Stimulated activated effector memory CD8-positive, alpha-beta T cell treated with anti-CD3 and anti-CD28 coated beads, Interleukin-12 subunit alpha, Interleukin-12 subunit beta, amount 100 ng/mL, for 72 hours (primary cell): ENCODE measurements at places on chromosomes 2 and 18.

- DNase-seq: no peak
Observed at GRCh38 chr18:9095297-9096006, 7.0 kb upstream of the NDUFV2 start.

GRCh38 chr18:49843131-49843530 lies 29.8 kb upstream of the ACAA2 start:
- DNase-seq: no peak

DNA sequence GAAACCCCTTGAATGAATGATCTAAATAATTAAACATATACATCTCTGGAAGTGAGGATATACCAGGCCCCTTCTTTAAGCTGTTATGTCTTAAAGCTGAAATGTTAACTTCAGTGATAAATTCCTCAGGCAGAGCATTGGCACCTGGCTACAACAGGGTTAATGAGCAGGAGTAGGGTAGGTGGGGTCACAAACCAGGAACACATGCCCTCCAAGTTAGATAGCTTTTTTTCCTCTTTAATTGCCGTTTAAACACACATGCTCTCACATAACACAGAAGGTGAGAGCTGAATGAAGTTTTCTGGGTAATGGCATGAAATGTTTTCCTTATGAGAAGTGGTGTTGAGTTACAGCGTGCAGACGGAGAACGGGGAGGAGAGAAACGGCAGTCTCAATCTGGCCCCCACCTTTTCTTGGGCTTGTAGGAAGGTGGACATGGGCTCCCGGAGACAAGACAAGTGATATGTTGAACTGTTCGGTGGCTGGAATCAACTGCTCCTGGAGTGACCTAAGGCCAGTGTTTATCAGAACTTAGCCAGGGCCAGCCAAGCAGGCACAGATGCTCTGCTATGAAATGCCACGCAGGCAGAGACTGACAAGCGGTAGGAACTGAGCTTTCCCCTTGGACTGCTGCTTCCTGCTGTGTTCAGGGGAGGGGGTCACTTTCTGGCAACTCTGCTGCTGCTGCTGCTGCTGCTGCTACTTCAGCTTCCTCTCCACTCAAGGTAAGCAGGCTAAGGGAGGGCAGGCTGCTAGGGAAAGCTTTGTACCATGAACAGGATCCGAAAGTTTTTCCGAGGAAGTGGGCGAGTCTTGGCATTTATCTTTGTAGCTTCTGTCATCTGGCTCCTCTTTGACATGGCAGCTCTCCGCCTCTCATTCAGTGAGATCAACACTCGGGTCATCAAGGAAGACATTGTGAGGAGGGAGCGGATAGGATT lies at the start of gene GALNT5:
Gene GALNT5, plus strand, starts transcription at position 394 of the 941 bp plus-strand sequence. Its CDS starts 378 bp downstream, at position 772.
- DNase-seq: no peak

DNA sequence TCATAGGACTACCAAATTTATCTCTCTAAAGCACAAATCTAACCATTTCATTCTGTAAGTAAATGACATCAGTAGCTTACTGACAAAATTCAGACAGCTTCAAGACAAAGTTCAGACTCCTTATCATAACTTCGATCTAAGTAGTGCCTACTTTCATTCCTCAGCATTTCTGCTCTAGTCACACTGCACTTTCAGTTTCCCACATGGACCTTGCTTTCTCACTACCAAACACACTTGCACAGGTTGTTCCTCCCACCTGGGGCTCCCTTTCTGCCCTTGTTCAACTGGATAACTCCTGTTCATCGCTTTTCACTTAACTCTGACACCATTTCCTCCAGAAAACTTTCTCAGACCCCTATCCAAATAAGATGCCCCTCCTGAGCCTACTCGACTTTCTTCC lies 22.1 kb upstream of the CCDC150 start:
- no peak for DNase-seq

DNA sequence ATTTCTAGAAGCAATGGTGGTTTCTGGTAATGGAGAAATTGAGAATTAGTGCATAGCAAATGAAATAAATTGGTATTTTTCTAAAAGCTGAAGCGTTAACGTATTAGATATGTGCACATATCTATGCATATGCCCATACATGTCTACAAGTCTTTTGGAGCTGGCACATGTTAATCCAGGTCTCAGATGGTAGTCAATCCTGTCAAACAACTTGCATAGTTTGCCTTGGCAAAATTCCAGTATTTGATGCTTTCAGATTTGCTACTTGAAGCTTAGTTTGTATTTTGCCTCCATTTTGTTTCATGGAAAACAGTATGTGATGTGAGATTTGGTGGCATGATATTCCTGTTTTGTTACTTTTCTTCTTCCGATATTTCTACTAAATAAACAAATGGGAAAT lies 304.6 kb downstream of the PARD3B start:
- no peak for DNase-seq

GRCh38 chr2:34011684-34012083 lies 412.6 kb upstream of the FAM98A start:
- DNase-seq: no peak

DNA sequence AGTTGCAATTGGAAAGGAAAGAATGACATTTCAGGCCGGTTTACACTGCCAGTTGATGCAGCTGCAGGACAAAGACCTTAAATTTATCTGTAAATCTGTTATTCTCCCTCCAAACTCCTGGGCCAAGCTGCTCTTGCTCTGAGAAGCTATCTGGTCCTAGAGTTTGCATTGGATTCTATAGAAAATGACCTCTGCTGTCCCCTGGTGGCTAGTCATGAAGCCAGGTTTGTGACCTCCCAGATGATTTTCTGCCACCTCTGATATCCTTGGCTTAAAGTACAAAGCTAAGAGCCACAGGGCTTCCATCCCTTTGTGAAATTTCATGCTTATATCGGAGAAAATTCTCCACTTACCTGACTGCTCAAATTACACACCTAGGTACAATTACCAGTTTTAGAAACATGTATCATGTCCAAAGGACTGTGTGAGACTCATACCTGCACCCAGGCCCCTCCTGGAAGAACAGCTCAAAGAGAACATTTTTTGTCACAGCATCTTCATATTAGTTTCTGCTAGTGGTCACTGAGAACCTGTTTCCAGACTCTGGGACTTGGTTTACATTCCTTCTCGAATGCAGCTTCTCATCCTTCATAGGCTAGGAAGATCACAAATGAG lies 28.9 kb upstream of the IER3IP1 start:
- DNase-seq: peak; percentile 62

- DNase-seq: no peak
Observed at GRCh38 chr2:156017341-156017885, 315.1 kb downstream of the NR4A2 start.

GRCh38 chr2:234514873-234515638 lies 18.2 kb upstream of the ARL4C start:
- DNase-seq: no peak

GRCh38 chr2:45496869-45497268 lies 114.2 kb downstream of the SRBD1 start:
- no peak for DNase-seq

GRCh38 chr2:53640466-53640865 lies 127.1 kb upstream of the CHAC2 start:
- no peak for DNase-seq

GRCh38 chr2:1854729-1855547 lies 110.6 kb upstream of the PXDN start:
- DNase-seq: no peak

DNA sequence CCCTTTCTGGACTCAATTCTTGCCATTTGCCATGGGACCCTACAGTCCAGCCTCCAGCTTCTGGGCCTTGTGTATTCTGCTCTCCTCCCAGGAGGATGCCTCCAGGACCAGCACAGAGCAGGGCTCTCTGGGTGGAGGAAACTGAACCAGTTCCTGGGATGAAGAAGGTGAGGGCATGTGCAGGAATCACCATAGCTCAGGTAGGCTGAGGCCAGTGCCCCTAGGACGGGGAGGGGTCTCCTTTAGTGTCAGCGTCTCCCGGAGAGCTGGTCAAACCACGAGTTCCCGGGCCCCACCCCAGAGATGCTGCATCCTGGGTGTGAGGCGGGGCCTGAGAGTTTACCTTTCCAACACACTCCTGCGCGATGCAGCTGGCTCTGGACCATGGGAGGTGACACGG lies 5.8 kb upstream of the PRELID3A start:
- DNase-seq: no peak

DNA sequence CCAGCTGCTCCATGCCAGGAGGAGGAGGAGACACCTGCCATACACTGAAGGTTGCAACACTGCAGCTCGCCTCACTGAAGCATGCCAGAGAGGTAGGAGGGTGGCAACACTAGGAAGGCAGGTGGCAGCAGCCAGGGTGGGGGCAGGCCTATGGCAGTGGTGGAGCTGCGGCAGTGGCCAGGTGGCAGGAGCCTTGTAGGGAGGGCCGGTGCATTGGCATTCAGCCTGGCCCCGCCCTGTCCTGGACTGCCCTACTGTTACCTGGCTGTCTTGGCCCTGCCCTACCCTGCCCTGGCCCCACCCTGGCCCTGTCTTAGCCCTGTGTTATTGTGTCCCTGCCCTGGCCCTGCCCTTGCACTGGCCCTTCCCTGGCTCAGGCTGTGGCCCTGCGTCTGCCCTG lies 7.4 kb upstream of the ANKRD62 start:
- no peak for DNase-seq

DNA sequence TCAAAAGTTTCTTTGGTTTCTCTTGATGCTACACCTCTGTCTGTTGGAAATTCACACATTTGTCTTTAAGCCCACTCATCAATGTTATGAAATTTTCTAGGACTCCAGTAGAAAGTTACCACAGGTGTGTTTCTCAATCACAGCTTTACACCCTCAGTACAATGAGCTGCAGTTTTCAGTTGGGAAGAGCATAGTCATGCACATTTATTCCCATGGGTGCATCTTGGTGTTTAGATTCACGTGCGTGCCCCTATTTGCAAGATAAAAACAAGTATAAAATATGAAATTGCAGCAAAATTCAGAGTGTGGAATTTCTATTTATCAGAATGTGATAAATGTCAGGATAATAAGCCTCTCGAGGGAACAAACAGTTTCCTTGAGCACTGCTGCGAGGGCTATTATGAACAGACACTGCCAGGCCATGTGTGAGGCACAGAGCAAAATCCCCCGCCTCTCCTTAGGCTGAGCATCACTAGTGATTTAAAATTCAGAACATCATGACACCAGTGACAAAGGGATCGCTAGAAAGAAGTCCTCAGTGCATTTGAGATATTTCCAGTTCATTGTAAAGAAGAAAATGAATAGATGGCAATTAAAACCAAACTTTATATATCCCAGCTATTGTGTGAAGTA lies 512.2 kb upstream of the TCF4 start:
- DNase-seq: no peak

GRCh38 chr18:62480927-62481326 lies 41.9 kb upstream of the ZCCHC2 start:
- no peak for DNase-seq

GRCh38 chr2:132437852-132438669 lies 21.5 kb downstream of the GPR39 start:
- DNase-seq: no peak

GRCh38 chr18:79384834-79385233 lies 10.9 kb upstream of the NFATC1 start:
- DNase-seq: no peak

DNA sequence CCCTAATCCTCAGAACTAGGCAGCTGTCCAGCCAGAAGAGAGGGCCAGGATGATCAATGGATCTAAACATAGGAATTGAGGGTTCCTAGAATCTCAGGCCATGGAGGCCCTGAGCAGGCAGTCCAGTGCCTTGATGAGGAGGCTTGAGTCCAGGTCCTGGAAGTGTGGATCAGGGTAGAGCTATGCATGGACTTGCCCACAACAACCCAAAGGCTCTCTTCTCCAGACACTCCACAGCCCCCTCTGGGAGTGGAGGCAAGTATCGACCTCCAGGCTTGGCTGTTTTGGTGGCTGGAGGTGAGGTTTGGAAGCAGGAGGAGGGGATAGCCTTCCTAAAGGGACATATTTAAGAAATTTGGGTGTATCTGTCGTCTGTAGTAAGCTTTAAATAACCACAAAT lies 45.7 kb downstream of the NAPG start:
- no peak for DNase-seq

- no peak for DNase-seq
Observed at GRCh38 chr2:219726916-219727315, 99.5 kb downstream of the SLC4A3 start.

- DNase-seq: no peak
Observed at GRCh38 chr2:229416116-229416694, 145.1 kb upstream of the PID1 start.

GRCh38 chr18:48724442-48724841 lies 185.6 kb downstream of the CTIF start:
- no peak for DNase-seq

DNA sequence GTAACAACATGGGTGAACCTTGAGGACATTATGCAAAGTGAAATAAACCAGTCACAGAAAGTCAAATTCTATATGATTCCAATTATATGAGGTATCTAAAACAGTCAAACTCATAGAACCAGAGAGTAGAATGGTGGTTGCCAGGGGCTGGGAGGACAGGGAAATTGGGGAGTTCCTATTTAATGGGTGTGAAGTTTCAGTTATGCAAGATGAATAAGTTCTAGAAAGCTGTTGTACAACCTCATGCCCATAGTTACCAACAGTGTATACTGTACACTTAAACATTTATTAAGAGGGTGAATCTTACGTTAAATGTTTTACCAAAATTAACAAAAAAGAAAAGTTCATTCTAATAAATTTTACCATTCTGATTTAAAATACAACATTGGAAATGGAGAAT lies 92.7 kb upstream of the WDSUB1 start:
- no peak for DNase-seq

- no peak for DNase-seq
Observed at GRCh38 chr2:64259312-64259711, 115.1 kb upstream of the PELI1 start.

GRCh38 chr2:170404846-170405245 lies 226.9 kb downstream of the MYO3B start:
- DNase-seq: no peak

- DNase-seq: no peak
Observed at GRCh38 chr18:62954366-62954765, 239.0 kb downstream of the PHLPP1 start.

- no peak for DNase-seq
Observed at GRCh38 chr2:83112858-83113257, 1346.2 kb downstream of the SUCLG1 start.

DNA sequence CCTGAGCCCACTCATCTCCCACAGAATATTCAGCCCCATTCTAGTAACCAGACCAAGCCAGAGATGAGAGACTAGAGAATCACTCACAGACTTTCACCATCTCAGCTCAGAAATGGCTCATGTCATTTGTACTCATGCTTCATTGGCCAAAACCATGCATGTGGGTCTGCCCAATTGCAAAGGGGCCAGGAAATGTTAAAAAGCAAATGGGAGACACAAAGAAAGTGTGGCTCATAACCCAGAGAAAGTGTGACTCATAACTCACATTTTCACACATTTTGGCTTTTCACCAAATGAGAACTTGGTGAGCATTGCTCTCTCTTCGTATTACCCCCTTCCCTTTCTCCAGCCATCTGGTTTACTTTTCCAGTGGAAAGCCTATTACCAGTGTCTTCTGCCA lies 66.2 kb downstream of the MDH1 start:
- no peak for DNase-seq

DNA sequence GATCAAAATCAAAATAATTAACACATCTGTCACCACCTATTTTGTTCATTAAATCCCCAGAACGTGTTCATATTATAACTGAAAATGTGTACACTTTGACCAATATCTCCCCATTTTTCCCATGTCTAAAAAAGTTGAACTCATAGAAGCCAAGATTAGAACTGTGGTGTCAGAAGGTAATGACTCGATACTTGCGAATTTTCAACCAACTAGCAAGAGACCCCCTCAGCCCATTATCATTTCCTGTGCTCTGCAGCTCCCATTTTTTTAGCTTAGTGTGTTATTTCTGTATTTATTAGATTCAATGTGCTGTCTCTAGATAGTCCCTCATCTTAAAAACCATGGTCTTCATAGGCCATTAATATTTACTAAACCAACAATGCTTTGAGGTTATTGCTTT lies 248.7 kb upstream of the PIK3C3 start:
- no peak for DNase-seq

- no peak for DNase-seq
Observed at GRCh38 chr2:234764372-234764771, 187.4 kb upstream of the SH3BP4 start.
